ENCODE measurements at places on chromosomes 2 and 18.
A peak's percentile ranks its signal among the peaks of the same experiment; 100 is the strongest.

DNA sequence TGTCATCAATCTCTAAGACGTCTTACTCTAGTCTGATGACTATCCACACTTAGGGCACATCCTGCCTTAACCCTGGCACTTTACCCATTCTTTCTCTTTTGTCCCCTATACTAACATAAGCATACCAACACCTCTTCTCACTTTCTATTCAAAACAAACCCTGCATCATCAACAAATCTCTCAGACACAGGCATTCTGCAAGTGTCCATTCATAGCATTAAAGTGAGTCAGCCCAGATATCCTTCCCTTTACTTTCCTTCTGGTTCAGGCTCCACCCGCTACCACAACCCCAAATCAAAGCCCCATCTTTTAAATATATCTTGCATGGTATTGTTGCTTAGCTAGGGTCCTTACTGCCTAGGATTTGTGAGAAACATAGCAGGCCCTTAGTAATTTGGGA lies 3.8 kb downstream of the GRB14 start:
- DNase-seq, result no peak

- no peak for DNase-seq
Observed at GRCh38 chr2:95316466-95317122, 19.4 kb downstream of the KCNIP3 start.

GRCh38 chr2:128615571-128615970 lies 296.9 kb upstream of the HS6ST1 start:
- DNase-seq, result no peak

DNA sequence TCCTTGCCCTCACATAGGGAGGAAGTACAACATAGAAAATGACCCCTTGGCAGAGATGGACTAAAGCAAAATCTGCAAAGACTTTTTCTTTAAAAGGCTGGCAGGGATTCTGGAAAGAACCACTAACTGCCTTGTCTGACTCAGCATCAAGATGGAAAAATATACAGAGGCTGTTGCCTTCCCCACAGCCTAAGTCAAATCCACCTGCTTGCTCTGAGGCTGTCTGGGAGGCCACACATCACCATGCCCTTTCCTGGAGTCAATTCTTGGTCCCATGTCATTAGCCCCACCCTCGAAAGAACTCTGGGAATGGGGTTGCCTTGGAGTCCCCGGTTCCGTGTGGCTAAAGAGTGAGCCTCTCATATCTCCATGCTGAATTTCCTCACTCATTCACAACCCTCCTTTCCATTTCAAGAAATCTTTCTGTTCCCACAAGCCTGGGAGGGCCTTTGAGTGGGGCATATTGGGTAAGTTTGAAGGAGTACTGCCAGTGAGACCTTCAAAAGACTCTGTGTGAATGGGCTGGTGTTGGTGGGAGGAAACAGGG lies 39.4 kb downstream of the BMP10 start:
- no peak for DNase-seq

DNA sequence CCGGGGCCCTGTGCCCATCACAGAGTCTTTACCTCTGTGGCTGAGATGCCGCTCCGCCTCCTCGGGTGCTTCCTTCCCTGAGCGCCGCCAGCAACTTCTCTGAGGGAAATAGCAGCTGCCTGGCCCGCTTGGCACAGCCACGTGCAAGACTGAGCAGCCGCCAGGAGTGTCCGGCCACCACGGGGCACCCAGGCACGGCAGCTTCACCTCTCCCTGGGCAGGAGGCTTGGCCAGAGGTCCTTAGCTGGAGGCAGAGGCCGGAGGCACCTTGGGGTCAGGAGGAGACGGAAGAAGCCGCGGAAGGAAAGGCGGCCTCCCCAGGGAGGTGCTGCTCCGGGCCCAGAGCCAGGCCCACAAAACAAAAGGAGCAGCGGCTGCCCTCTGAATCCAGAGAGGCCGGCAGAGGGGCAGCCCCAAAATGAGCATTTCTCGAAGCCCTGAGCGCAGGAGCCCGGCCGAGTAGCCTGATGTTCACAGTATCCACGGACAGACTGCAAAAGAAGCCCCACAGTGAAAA lies 6.0 kb upstream of the LIMS2 start:
- DNase-seq, result no peak

DNA sequence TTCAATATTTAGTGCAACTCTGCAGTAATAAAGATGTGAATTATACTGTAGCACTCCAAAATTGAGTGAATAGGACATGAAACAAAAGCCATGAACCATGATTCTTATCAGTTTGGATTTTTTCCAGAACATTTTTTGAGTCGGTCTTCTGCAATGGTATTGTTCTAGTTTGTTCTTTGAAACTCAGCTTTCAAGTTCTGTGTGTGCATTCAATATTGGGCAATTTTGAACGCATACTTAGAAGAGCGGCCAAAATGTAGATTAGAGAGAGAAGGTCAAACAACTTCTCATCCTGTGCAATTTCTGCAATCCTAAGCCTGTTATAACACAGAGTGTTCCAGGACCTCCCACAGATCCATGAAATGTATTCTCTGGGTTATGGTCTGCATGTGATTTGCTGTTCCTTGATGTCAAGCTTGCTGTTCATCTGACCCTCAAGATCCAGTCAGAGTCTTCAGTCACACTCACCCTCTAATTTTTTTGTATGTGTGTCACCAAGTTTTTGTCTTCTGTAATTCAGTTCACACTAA lies 48.3 kb downstream of the TSPYL6 start:
- DNase-seq, result no peak

- DNase-seq, result no peak
Observed at GRCh38 chr2:225122007-225122406, 79.7 kb upstream of the DOCK10 start.

- no peak for DNase-seq
Observed at GRCh38 chr2:39683022-39683699, 17.4 kb downstream of the TMEM178A start.

DNA sequence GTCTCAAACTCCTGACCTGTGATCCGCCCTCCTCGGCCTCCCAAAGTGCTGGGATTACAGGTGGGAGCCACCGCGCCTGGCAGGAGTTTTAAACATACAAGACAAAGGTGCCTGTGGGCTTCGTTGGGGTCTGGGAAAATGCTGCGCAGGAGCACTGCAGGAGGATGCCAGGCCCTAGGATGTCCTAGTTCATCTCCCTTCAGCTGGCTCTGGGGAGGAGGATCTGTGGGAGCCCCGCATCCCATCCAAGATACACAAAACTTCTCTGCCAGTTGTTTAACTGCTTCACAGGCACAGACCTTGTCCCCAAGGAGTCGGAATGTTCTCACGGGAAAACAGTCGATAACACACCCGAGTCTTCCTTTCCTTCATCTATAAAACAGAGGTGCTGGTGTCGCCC lies 89.1 kb downstream of the POLR1A start:
- DNase-seq, result no peak

DNA sequence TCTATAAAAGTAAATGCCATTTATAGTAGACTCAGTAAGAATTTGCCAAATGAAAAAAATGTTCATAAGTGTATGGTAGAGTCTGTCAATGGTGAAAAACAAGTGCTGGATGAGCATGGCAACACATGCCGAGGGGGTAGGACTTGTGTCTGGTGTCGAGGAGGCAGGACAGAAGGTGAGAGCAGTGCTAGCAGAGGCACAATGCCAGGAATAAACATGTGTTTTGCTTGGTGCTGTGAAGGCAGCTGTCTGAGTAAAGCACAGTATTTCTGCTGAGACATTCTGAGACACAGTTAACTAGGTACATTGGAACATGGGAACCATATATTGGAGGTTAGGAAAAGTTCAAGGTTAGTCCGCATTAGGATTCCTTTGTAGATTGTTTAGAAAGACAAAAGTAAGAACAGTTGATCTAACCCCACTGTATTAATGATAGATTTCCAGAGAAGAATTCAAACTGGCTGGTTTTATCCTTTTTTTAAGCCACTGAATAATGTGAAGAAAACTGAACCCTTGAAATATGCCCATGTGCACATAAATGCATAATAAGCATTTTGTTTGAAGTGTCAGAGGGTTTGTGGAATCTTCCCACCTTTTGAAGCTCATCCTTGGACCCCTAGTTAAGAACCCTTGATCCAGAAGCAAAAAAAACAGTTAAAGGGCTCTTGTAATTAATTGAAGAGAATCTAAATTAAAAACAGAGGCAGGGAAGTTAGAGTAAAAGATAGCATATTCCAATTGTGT lies 7.1 kb downstream of the RBM45 start:
- DNase-seq, result no peak

DNA sequence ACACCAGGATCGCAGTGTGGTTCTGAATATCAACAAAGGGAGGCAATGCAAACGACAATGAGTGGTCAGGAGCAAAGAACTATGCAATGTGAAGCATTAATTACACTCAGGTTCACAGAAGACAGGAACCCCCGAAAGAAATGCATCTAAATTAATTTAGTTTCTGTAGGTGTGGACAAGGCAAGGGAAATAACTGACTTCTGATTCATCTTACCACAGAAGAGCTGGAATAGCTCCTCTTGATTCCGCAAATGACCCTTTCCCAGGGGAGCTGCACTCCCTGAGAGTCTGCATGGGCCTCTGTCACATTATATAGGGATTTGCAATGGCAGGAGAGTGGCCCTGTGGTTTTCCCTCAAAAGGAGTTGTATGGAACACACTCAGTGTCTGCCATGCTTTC lies 263.9 kb upstream of the APCDD1 start:
- DNase-seq, result no peak

DNA sequence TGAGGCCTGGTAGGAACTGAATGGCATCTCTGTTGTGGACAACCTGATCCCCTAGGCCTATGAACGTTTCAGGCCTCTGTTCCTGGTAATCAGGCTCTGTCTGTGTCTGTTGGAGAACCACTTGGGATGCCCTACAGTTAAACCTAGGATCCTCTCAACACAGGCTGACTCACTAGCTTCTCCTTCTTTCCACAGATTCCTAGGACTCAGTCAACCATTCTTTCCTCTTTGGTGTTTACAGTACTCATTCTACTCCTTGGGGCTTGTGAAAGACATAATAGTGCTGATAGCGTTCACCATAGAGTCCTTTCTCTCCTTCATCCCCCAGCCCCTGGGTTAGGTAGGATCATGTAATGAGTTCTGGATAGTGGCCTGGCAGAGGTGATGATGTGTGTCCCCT lies 544.3 kb downstream of the METTL4 start:
- DNase-seq, result no peak

- DNase-seq, result peak; percentile 25
Observed at GRCh38 chr2:240965296-240965904, 33.0 kb upstream of the SNED1 start.

GRCh38 chr2:212282671-212283261 lies 255.8 kb downstream of the ERBB4 start:
- no peak for DNase-seq

GRCh38 chr2:135831180-135831812 lies 5.7 kb downstream of the LCT start:
- DNase-seq, result no peak
